ENCODE measurements at places on chromosomes 6 and 20.

GRCh38 chr6:71333697-71334096 lies 45.1 kb downstream of the OGFRL1 start:
- DNase-seq: no peak

DNA sequence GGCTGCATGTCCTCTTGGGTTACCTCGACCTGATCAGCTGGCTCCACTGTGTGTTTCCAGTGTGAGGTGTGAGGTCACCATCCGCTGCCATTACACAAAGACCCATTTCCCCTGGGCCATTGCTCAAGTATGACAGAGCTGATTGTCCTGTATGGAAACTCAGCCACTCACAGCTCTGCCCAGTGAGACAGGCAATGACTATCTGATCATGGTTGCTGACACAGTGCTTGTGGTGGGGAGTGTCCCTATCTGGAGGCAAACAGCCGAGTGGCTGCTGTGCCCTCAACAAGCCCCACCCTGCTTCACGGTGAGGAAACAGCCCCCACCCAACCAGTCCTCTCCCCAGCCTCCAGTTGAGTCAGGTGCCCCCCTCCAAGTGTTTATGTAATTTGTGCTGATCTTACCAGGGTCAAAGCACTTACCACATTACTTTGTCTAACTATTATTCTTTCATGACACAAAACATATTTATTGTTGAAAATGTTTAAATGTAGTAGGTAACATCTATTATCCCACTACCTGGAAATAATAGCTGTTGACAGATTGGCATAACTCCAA lies 11.7 kb upstream of the MAPK13 start:
- DNase-seq: peak; percentile 73

- no peak for DNase-seq
Measured at GRCh38 chr6:85089255-85089654, 324.9 kb upstream of the TBX18 start.

DNA sequence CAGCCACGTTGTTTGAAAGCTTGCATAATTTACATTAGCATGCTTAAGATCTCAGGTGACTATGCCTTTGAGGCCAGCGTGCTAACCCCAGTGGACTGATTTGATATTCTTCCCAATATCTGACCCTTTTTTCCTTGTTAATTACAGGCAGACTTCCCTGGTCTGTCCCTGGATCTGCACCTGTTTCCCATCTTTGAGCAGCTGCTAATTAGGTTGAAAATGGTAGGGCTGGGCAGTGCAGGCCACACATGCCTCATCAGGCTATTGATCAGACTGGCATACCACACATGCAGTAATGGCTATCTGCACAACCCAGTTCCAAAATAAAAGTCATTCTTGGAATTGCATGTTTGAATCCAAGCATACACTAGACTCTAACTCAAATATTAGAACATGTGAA lies 164.3 kb upstream of the TFAP2D start:
- DNase-seq: no peak

- no peak for DNase-seq
Measured at GRCh38 chr6:33716379-33716778, 4.9 kb upstream of the UQCC2 start.

DNA sequence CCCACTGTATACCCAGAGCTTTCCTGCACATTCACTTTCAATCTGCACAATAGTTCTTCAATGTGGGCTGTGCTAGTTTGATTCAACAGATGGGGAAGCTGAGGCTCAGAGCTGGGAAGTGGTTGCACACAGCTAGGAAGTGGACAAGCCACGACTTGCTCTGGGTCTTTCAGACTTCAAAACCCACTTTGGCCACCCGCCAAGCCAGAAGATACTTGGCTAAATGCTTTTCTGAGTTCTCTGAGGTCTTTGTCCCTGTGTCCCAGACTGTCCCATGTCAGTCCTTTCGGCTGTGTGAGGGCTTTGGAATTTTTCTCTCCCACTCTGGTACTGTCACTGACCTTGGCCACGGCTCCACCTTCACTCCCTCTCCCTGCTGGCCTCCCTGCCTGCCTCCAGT lies 10.6 kb downstream of the PDYN start:
- DNase-seq: no peak

DNA sequence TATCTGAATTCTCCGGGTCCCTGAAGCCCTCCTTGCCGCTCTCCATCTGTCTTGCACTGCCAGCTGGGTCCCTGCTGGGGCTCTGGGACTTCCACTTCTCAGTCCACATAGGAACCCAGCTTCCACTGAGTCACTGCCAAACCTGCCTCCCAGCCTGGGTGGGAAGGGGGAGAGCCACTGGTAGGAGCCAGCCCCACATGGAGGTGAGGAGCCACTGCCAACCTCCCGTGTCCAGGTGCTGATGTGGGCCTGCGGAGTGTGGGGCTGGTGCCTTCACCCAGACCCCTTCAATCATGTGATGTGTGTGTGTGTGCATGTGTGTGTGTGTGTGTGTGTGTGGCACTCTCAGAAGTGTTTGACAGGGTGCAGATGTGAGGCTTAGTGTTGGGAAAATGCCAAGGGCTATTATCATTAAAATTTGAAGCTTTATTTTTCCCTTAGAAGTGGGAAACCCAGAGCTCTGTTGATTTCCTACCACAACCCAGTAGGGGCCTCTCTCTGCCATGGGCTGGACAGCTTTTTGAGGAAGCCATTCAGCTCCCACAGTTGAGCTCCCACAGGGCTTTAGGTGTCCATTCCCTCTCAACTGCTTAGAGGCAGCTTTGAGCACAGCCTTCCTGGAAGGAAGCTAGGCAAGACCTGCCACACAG lies 9.3 kb upstream of the SGK2 start:
- DNase-seq: no peak

DNA sequence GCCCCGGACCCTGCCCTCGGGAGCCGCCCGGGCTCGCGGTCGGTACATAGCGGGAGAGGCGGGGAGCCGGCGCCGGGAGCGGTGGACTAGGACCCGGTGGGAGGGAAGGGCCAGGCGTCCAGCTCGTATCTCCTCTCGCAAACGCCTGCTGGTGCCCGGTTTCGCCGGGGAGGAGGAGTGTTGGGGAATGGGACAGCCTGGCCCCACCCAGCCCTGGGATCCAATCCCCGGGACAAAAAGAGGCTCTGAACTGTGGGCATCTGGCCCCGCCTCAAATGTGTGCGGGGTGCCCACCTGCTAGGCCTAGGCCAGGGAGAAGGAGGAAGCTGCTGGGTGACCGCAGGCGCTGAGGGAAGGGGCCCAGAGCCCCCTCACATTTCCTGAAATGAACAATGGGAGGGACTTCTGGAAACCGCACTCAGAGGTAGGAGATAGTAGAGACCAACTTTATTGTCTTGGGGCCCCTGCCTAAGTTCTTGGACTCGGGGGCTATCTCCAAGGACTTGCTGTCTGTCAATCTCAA lies at the start of gene KCNK17:
TSS of gene KCNK17 (minus strand) at position 147 of the 523 bp plus-strand sequence. CDS start at position 48, 99 bp downstream.
- DNase-seq: no peak

GRCh38 chr6:10556589-10556988 lies 35.4 kb downstream of the GCNT2 start:
- no peak for DNase-seq

GRCh38 chr20:22836211-22836610 lies 198.9 kb upstream of the SSTR4 start:
- no peak for DNase-seq

- DNase-seq: no peak
Measured at GRCh38 chr6:48809245-48809644, 653.8 kb downstream of the MMUT start.

DNA sequence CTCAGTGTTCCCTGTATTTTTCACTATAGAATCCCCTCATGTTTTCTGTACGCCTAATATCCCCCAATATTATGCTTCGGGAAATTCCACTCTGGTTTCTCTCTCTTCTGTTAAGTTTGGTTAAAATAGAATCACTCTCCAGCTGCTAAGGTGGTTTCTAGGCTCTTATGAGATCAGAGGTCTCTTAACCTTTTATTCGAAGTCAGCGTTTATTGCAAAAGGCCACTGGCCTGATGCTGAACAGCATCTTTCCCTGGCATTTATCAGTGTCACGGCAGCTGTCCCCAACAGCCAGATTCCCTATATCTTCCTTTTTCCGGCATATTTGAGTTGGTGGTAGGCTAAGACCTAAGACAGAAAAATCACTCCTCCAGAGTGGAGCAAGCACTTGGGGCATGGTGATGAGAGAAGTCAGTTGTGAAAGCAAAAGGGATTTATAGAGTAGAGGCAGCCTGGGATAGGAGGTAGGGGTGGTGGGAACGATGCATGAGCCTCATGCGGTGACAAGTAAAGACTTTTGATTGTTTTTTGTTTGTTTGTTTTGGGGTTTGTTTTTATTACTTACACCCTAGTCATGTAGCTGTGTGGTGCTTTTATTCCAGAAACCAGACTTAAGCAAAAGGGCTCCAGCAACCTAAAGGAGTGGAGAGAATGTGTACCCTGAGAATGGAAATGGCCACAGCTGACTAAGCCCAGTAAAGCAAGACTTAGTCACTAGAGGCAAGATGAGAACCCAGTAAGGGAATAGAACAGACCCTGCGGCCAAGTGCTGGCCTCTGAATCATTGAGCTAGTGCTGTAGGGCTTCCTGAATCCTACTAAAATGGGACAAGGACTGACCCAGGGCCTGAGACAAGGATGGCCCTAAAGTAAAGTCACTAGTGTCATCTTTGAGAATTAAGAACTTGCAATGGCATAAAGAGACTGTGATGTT lies 233.0 kb upstream of the PRND start:
- DNase-seq: no peak

DNA sequence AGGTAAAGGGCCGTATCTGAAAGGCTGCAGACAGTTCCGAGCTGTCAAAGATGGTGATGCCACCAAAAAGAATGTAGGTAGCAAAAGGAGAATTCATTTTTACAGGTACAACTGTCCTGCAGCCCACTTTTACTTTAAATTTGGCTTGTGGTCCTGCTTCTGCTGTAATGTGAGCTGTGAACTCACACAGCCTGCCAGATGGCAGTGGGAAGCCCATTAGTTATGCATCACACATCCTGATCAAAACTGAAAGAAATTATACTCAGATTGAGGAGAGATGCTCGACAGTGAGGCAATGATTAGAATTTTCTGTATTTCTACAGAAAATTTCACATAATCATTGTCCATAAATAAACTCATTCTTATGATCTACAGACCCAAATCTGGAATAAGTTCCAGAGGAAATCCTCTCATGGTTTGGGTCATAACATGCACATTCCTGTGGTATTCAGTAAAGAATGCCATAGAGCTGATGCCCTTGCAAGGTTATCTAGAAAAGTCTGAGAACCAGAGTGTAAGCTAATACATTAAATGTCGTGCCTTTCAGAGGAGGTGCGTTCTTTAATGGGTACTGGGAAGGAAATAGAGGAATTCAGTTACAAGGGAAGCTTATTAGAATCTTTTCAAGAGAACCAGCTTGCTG lies 23.9 kb upstream of the E2F3 start:
- no peak for DNase-seq

DNA sequence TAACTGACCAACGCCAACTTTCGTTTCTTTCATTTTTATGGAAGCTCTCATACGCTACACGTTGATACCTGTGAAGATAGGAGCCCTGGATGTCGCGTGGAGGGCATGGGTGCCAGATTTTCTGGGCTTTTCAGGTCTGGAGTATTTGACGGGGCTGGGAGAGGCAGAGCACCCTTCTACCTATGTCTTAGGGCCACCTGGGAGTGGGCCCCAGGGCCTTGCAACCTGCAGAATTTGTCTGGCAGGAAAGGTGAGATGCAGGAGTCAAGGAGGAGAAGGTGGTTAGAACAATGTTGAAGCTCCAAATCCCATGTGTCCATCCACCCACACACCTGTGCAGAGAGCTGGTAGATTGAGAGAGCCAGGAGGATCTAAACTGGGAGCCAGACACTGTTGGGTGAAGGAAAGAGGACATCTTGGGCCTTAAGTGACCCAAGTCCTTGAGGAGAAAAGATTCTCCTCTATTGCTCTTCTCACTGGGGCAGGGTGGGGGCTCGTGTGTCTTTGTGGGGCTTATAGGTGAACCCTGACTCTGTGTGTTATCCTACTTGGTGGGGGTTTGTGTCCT lies 27.4 kb upstream of the PCMTD2 start:
- DNase-seq: no peak

DNA sequence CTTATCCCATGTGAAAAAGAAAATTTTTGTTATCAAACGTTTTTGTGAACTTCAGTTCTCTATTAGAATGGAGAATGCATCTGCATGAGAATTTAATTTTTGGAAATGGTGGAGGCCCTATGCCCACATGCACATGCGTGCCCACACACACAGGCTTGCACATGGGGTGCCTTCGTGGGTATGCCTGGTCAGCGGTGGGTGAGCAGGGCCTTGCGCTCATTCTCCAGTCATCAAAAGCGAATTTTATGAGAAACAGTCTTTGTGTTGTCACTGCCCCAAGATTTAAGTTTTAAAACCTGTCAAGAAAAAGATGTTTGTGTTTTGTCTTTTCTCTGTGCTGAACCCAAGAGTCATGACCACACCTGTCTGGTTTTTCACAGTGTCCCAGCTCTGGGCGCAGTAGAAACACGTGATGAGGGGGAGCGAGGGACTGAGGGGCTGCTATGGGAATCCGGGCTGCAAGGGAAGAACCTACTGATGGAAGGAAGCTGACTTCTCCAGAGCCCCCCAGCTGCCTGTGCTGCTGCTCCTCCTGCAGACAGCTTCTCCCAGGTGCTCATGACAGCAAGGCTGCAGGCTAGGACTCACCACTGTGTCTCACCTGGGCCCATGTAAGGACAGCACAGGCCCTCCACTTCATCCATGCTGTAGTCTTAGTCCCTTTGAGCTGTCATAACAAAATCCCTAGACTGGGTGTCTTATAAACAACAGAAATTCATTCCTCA lies 153.6 kb downstream of the SYCP2 start:
- no peak for DNase-seq

GRCh38 chr6:45732731-45733130 lies 282.9 kb downstream of the CLIC5 start:
- DNase-seq: no peak

DNA sequence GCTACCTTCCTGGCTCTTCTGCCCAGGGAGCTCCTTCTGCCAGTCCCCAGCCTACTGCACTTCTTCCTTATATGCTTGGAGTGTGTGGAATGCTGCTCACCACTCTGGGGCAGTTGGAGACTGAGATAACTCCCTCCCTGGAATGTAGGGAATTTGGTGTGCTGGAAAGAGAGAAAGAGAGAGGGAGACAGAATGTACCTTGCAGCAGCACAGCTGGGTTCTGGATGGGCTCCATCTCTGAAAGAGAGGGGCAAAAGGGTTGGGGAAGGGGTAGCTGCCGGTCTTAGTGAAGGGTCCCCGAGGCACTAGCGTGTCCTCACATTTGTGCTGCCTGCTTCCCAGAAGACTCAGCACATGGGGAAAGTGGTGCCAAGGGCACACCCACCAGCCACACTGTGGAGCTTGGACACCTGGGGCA lies 40.2 kb upstream of the DDR1 start:
- DNase-seq: no peak

DNA sequence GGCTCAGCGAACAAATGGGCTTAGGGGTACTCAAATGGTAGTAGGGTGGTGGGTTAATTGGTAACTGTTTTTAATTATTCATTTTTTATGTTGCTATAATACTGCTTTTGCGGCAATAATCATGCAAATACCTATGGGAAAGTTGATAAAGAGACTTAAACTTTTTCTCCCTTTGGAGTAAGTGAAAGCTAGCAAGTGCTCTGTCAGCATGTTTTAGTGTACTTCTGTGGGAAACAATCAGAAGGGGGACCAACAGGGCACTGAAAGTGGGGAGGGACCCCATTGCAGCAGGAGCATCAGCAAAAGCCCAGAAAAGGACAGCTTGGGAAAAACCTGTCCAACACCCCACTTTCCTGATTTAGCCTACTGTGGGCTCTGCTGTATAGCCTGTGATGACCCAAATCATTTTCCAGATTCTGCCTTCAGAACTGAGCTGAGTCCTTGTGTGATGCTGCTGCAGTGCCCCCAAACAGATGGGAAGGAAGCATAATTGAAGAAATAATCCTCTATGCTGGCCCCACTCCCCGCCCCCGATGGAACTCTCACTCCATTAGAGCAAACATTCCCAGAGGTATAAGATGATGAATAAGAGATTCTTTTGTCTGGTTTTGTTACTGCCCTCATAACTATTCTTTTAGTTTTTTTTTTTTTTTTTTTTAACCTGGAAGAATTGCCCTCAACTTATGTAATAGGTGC lies 322.8 kb downstream of the CD83 start:
- no peak for DNase-seq

All from CD4-positive, alpha-beta T cell treated with Interleukin-6 for 4 hours (primary cell).